ENCODE measurements at places on chromosomes 4 and X.

DNA sequence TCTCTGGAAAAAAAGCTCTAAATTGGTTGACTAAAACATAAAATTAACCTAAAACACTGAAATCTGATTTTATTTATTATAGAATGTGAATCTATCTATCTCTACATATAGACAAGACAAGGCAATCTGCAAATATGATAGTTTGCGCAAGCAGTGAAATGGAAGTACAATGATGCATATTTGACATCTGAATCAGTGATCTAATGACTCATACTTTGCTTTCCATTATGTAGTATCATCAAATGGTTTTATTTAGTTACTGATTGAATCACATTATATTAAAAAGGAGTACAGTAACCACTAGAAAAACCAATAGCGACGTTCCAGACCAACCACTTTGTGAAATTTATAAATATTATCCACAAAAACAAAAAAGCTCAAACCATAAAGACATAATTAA, 1969.3 kb downstream of the PCDH7 start:
- no peak for DNase-seq

DNA sequence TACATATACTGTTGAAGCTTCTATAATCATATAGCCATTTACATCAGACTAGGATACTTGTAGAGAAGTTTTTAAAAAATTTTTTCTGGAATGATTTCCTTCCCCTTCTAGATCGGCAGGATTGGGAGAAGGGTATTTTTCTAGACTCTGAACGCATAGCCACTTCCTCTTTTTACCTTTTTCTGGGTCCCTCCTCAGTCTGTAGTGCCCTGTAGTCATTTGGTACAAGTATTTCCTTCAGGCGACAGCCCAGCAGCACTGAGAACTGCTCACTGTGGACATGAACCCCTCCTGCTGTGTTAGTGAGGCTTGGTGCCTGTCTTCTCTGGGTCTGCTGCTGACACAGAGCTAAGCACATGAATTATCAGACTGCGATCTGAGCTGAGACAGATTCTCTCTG, 255.4 kb downstream of the ARHGAP10 start:
- DNase-seq = no peak

DNA sequence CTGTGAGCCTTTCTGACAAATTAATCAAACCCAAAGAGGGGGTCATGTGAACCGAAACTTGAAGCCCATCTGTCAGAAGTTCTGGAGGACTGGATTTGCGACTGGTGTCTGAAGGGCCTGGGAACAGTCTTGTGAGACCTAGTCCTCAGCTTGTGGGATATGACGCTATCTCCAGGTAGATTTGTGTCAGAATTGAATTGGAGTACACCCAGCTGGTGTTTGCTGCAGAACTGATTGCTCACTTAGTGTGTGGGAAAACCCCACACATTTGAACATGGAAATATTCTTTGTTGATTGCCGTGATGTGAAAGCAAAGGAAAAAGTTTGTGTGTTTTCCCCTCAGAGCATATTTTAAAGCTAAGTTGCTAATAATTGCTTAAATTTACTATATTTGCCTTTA, 30.3 kb upstream of the TMSB15B start:
- DNase-seq = no peak

DNA sequence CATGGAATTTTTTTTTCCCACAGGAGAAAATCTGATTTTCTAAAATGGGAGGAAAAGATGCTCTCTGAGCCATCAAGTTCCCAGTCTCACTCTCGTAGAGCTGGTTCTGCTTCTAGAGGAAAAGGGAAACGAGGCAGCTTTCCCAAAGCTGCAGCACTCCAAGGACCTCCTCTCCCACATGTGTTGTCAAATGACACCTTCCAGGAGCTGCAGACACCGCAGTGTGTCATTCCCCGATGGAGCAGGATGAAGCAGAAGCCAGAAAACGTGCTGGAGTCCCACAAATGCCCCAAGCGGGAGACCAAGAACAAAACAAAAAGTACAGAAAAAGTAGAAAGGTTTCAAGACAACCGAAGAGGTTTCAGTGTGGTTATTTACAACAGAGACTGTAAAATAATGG, 348.1 kb downstream of the ARHGAP10 start:
- DNase-seq = no peak

GRCh38 chr4:144465546-144465945, 180.4 kb upstream of the HHIP start:
- no peak for DNase-seq

- DNase-seq = no peak
Measured at GRCh38 chr4:182766857-182767250, 150.3 kb downstream of the DCTD start.

GRCh38 chrX:22196149-22196548, 76.6 kb upstream of the CBLL2 start:
- DNase-seq = no peak

DNA sequence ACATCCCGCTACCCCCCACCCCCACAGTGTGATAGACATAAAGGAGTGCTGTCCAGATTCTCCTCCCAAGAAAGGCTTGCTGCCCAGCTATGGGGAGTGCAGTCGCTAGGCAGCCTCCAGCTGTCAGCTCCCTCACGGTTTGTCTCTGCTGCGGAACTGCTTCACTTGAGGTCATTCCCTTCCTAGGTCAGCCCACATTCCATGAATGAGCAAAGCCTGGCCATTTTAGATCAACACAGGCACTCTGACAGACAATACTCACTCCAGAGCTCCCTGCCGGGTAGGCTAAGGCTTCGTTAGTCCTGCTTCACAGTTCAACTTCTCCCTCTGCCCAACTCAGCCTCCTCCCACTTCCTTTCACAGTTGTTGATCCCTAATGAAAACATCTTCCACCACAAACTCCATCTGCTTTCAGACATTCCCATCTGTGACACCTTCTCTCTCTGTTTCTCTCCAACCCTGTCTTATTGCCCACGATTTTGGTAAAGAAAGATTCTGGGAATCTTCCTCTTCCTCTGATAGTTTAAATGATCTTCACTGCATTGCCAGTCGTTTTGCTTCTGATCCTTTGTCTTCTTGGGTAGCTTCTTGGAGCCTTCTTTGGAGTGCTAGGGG, 318.9 kb upstream of the F9 start:
- peak; percentile 68 for DNase-seq

DNA sequence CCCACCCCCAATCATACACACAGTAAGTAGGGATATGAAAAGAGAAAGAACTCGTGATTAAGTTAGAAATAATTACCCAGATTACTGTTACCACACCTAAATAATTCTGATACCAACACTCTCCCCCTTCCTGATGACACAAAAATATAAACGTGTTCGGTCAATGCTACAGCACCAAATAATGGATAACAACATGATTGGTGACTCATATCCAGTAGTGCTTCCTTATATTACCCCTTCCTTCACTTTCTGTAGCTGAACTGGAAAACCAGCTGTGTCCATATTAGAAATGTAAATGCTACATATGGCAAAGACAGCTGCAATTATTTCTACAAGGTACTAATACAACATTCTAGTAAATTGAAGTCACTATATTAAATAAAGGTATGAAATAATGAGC, 20.8 kb downstream of the EIF4E start:
- DNase-seq = no peak

GRCh38 chr4:148225639-148226038, 216.6 kb downstream of the NR3C2 start:
- no peak for DNase-seq

DNA sequence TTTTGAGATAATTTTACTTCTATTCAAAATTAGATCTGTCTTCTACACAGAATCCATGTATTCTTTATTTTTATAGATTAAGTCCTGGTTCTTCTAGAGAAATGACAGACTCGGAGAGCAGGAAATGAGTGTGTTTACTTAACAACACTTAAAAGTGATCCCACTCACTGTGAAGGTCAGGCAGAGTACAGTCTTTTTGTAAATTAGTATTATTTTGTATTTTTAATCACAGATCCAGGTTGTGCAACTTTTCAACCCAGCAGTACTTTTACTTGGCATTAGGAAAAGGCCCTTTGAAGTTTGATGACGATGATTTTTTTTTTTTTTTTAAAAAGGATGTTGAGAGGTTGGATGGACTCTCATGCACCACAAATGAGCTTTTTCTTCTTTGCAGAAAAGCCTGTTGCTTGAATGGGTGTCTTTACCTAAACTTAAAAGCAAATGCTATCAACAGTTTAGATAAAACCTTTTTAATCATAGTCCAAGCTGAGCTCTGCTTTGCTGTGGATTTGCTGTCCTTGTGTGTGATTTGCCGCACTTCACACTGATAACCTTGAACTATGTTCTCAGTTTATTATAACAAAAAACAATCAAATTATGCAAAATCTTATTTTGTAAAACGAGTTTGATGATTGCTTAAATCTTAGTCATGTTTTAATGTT, 114.1 kb downstream of the MXRA5 start:
- DNase-seq = no peak

GRCh38 chrX:53284684-53285447, 3.5 kb upstream of the IQSEC2 start:
- DNase-seq = peak; percentile 88

- DNase-seq = no peak
Measured at GRCh38 chr4:7535094-7535493, 100.4 kb upstream of the PSAPL1 start.

DNA sequence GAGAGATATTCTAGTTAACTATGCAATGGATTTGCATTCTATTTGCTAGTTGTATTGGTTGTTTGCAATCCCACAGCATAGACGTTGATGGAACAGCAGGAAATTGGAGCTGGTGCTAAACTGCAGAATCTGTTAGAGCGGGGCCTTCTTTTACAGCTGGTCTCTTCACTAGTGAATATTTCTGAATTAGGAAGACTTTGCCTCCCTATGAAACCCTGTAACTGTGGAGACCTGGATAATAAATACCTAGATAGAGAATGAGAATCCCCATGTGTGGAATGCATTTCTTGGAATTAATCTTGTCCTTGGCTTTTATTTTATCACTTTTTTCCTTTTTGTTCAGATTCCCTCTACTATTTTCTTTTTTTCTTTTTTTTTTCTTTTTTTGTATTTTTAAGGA, 109.7 kb downstream of the SHROOM3 start:
- DNase-seq = no peak

DNA sequence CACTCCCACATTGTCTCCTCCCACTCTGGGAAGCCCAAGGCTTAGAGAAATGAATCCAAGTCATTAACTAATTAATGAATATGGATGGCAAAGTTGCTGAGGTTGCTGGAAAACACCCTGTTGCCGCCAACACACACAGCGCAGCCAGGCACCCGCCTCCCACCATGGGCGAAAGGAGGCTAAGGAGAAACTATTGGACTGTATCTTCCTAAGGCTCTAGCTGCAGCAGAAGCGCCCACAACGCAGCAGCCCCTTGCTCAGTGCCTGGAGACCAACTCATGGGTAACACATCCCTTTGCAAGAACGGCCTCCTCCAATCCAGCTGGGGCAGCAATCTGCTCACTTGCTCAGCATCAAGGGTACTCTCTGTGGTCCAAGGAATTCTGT, 34.2 kb downstream of the TSC22D3 start:
- peak; percentile 39 for DNase-seq

- peak; percentile 61 for DNase-seq
Measured at GRCh38 chr4:57110640-57111511, 691 bp upstream of the IGFBP7 start.

- DNase-seq = no peak
Measured at GRCh38 chrX:10855845-10856244, 235.5 kb upstream of the MID1 start.
